ENCODE measurements at places on chromosomes 1 and 21. TPM values are rescaled to one million over a fixed set of nuclear protein-coding genes. Genes with fewer than 3 reads are reported as not detected.

ENSA gene
- total RNA-seq, result 139 TPM

- DNase-seq, result no peak
Observed at GRCh38 chr1:91557039-91557690, 56.5 kb downstream of the CDC7 start.

SMIM11 gene
- 6.6 TPM for total RNA-seq

- DNase-seq, result no peak
Observed at GRCh38 chr1:173554089-173554488, 48.8 kb downstream of the SLC9C2 start.

- no peak for DNase-seq
Observed at GRCh38 chr1:82386365-82387011, 585.8 kb downstream of the ADGRL2 start.

- no peak for DNase-seq
Observed at GRCh38 chr1:33089457-33089856, 8.5 kb downstream of the AZIN2 start.

DNA sequence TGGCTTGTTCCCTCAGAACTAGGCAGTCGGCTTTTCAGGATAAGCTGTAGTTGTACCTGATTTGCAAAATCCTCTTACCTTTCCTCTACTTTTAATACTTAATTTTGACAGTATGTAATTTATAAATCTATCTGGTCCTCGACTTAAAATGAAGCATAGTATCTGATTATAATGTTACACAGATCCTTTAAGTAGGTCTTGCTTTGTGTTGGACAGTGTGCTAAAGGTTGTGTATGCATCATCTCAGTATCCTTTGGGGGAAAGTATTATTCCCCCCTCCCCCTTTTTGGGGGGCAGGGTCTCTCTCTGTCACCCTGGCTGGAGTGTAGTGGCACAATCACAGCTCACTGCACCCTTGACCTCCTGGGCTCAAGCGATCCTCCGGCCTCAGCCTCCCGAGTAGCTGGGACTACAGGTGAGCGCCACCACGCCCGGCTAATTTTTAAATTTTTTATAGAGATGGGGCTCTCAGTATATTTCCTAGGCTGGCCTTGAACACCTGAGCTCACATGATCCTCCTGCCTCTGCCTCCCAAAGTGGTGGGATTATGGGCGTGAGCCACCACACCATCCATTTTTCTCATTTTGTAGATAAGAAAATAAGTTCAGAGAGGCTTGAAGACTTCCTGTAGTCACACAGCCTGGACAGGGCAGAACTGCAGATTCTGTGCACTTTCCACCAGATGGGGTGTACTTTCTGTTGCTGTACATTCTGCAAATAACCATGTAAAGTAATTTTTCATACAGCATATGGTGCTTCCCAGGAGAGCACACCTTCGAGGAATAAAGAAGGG lies 791 bp upstream of the STX6 start:
- no peak for DNase-seq

- DNase-seq, result no peak
Observed at GRCh38 chr1:235404190-235404589, 37.0 kb downstream of the TBCE start.

DNA sequence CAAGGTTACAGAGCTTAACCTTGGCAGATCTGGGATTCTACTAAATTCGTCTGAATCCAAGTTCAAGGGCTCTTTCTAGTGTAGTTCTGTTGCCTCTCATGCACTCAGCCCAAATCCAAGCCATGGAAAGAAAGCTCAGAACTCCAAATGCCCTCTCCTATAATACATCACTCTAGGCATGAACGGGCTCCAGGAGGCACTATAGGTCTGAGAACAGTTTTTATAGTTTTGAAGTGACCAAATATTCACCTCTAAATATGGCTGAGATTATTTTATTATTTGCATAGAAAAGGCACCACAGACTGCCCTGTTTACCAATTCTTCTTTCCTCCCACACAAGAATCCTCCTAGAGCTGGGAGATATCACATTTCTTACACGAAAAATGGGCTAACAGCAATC lies 327.9 kb upstream of the BEND5 start:
- no peak for DNase-seq

TLR5 gene
- 1.0 TPM for total RNA-seq

DNA sequence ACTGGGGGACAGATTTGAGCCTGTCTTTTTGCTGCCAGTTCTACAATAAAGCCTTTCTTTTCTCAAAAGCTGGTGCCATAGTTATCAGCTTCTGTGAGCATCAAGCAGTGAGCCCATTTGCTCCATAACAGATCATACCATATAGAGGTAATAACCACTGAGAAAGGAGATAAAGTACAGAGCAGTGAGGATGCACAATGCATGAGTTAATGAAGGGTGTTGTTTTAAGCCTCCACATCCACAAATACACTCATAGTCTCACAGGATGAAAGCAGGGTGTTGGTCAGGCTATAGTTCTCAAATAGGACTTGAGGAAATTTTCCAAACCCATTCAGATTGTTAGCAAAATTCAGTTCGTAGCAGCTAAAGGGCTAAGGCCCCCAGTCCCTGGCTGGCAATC lies 25.6 kb upstream of the SLC35A3 start:
- no peak for DNase-seq

GRCh38 chr1:117695796-117696490 lies 90.1 kb downstream of the TENT5C start:
- DNase-seq, result peak; percentile 78

GRCh38 chr1:30668024-30668423 lies 55.4 kb downstream of the MATN1 start:
- no peak for DNase-seq

OR2C3 gene
- not detected for total RNA-seq

GRCh38 chr1:5908461-5909375 lies 83.5 kb downstream of the NPHP4 start:
- no peak for DNase-seq

VCAM1 gene
- total RNA-seq, result 7.0 TPM

All from right atrium auricular region (tissue), 2 donors.